ENCODE measurements at places on chromosomes 5 and 9.
A peak's percentile ranks its signal among the peaks of the same experiment; 100 is the strongest.

DNA sequence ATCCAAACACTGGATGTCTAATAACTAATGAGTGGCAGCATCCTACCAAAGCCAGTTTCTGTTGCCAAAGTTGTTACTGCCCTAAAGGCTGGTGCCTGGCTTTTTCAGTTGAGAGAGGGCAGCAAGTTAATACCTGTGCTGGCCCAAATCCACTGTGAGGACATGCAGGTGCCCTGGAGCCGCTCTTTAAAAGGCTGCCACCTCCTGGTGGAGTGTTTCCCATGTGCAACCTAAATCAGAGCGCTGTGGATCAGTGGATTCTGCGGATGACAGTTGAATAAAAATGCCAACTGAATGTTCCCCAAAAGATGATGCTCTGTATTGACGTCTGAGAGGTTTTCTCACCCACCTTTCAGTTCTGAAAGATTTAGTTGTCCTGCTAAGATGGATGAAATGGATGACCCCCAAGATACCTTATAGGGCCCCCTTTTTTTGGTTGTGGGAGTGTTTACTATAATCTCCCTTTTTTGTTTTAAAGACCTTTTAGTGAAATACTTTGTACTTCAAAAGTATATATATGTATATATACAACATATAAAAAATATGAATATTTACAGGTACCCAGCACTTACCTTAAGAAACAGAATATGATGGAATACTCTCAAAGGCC is 146.4 kb downstream of the EGFLAM start:
- DNase-seq: no peak

DNA sequence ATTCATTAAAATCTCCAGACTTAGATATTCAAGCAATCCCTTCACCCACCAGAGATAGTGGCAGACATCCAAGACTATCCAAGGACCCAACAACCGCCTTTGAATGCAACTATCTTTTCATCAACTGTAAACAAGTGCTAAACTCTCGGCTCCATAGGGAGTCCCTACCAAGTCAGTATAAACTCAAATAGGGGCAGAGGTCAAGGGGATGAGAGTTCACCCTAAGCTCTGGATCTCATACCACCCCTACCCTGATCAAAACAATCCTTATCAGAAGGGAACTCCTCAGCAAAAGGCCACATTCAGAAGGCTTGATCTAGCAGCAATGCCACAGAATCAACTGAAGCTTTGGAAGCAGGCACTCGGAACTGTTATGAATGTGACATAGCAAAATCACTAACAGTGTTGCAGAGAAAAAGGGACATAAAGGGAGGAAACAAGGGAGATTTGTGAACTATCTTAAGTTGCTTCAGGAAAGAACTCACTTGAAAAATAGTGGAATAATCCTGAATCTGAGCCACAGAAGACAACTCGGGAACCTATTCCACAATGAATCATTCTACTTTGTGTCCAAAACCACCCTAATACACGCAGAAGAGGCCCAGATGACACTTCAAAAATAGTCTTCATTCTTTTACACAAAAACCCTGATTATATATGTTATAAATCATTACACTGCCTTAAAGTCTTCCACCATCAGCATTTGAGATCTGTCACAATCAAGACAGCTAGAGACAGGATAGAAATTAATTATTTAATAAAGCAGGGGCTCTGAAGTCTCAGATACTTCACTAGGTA is 49.8 kb downstream of the NR6A1 start:
- DNase-seq: no peak

DNA sequence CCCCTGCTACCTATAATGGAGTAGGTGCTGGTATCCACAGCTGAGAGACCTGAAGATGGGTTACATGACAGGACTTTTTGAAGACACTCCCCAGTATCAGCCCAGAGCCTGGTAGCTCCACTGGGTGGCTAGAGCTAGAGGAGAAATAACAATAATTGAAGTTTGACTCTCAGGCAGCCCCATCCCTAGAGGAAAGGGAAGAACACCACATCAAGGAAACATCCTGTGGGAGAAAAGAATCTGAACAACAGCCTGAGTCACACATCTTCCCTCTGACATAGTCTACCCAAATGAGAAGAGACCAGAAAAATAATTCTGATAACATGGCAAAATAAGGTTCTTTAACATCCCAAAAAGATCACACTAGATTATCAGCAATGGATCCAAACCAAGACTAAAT is 432.1 kb downstream of the CDH18 start:
- no peak for DNase-seq

DNA sequence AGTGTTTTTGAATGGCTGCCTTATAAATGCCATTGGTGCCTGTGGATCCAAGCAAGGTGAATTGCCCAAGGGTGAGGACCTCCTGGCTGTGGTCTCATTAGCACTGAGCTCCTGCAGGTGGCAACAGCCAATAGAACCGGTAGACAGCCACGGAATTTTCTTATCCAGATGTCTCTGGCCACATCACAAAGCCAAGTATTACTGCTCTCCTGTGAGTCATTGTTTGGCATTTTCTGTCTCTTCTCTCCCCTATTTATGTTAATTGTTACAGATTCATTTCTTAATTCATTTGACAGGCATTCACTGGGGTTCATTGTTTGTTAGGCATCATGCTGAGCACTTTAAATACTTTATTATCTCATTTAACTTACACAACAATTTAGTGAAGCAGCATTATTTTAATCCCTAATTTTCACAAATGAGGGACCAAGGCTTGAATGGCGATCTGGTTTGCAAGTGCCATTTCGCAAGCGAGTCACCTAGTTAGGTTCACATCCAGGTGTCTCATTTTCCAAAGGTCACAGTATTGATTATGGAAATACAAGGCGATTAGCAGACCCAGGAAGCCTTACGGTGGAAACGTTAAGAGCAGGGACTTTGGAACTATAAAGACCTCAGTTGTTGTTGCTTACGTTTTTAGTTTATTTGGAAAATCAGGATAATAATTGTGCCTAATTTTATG is 58.2 kb upstream of the DPYSL3 start:
- DNase-seq: no peak

GRCh38 chr5:33592245-33592644 is 151.5 kb downstream of the TARS1 start:
- no peak for DNase-seq

DNA sequence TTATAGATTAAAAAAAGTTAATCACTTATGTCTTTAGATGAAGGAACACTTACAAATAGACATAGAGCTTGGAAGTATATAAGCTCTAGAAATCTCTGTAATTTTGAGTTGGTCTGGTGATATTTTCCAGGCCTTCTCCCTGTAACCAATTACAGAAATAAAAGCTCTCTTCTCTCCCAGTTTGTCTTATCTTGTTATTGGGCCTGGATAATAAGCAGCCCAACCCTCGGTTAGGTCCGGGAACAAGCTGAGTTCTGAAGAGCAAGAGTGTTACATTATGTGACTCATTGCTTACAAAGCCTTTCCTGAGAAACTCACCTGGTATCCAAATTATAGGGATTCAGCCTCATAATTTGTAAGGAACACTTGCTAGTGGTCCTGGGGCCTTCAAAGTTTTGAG is 1146.2 kb downstream of the CDH9 start:
- no peak for DNase-seq

DNA sequence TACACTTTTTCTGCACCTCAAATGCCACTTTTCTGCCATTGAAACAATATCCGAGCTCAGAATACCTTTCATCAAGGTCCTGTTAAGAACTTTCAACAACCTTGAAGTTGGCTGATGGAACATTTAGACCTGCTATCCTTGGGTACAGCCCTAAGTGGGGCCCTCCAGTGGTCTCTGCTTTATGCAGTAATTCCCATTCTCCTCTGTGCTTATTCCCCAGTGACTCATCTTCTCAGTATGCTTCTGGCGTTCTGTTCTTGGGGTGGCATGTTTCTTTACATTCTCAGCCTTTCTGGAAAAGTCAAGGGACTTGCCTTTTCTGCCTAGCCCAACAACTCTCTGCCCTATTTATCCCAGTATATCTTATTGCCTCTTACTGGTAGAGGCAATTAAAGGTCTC is 7.1 kb downstream of the ANP32B start:
- no peak for DNase-seq

DNA sequence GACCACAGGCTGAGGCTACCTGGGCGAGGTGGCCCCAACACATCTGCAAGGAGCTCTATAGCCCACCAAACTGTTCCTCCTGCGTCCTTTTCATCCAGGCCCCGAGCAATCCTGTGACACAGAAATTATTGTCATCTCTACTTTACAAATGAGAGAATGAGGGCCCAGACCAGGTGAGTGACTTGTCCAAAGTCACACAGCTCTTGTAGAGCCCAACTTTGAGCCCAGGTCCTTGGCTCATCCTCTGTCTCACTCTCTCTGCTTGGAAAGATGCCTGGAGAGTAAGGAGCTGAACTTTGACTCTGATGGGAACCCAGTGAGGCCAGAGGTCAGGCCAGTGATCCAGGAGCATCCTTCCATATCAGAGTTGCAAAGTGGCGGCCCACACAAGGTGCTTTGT is 39.6 kb downstream of the STC2 start:
- DNase-seq: no peak

DNA sequence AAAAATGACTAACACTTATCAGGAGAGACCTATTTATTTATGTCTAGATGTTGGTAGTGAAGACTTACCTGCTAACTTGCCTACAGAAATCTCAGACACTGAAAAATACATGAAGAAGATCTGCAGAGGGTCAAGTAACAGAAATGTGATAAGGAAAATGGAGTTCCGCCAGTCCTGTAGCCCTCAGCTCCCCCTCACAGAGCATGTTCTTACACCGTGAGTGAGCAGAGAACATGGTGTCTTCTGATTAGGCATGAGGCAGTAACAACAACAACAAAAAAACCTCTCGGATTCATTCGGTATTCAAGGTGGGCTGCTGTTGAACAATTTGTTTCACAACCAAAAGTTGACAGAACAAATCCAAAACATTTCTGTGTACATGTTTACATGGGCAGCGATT is 162.0 kb upstream of the SNX2 start:
- no peak for DNase-seq

DNA sequence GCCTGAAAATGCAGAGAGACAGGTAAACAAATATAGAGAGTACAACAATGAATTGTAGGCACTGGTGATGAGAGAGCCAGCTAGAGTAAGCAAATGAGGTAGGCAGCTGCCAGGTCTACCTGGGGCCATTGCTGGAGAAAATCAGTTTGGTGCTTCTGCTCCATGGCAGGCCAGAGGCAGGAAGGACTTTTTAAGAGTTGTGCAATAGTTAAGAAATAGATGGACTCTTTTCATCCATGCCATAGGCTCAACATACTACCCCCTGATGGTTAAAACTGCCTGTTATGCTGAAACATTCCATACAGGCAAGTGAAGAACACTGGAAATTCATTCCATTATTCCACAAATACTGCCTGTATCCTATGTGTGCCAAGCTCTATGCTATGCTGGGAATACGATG is 86.5 kb upstream of the CCDC112 start:
- no peak for DNase-seq

DNA sequence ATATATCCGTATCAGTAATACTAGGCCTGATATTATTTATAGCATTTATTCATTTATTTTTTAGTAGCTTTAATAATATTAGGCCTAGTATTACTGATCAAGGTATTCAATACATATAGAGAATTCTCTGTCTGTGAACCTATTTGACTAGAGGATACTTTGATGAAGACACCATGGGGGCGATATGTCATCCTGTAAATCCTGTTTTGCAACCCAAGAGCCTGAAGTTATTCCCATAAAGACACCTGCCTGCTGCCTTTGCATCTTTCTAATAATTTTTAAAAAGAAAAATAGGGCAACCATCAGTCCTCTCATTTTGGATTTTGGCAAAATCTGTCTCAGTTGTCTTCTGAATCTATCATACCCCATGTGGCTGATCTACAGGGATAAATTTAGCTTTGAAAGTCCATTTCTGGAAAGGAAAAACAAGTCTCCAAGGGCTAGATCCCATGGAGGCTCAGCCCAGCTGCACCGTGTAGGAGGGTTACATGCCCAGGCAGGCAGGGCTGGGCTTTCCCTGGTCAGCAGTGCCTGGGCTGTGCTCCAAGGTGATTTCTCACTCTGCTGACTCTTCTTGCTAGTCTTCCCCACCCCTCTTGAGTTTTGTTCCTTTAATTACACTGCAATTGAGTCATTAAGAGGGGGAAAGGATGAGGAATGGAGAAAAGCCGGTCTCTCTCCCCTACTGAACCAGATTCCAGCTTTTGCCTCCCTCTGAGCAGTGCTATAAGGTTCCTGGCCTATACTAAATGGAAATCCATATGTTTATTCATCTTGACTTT is 169.0 kb downstream of the TRIM32 start:
- no peak for DNase-seq

GRCh38 chr9:124960409-124960752 is 19.5 kb upstream of the GOLGA1 start:
- no peak for DNase-seq

- DNase-seq: peak; percentile 84
These were observed at the start of gene NINJ1 for GRCh38 chr9:93134015-93134739. NINJ1 (minus strand) TSS chr9:93134251; CDS start chr9:93134217, 34 bp downstream.

- DNase-seq: peak; percentile 86
These were observed 15.0 kb downstream of the GLIPR2 start for GRCh38 chr9:36151316-36152210.
